ENCODE measurements at places on chromosomes 4 and X.
A peak's percentile ranks its signal among the peaks of the same experiment; 100 is the strongest.

DNA sequence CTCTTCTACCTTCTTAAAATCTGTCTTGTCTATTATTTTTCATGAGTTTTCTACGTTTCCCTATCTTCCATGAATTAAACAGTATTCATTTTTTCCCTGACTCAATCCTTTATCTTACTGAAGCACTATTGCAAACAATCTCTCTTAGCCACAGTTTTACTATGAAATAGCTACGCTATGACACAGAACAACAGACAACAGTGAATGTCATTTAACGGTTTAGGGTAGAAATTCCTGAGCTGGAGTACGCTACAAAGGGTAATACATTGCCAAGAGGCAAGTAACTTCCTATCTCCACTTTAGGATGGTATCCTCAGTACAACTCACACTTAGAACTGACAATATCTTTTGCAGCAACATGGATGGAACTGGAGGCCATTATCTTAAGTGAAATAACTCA is 552.6 kb downstream of the INPP4B start:
- DNase-seq, result no peak

GRCh38 chrX:17377091-17377717 is 2.2 kb downstream of the NHS start:
- DNase-seq, result no peak

- no peak for DNase-seq
These were observed 842.2 kb downstream of the STIM2 start for GRCh38 chr4:27702730-27703431.

DNA sequence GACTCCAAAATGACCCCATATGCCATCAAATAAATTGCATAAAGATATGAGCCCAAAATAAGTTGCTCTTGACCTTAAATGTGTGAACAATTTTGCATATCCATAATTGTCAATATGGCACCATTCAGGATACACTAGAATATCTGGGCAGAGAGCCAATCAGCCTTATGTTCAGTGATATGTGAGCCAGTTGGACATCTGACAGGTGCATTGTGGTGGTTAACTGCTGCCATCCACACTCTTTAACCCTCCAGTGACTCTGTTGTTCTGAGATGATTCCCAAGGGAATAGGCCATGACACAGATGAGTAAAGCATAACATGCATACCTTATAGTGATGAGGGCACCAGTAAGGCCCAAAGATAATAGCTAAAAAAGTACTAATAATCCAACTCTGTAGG is 500.1 kb downstream of the PCDH18 start:
- peak; percentile 20 for DNase-seq

- no peak for DNase-seq
These were observed 101.1 kb upstream of the CYLC1 start for GRCh38 chrX:83759872-83760271.

- peak; percentile 4 for DNase-seq
These were observed at the start of gene NAAA for GRCh38 chr4:75940692-75941253. Gene NAAA, minus strand, starts transcription at chr4:75941013. Its CDS starts 64 bp downstream, at chr4:75940949.

DNA sequence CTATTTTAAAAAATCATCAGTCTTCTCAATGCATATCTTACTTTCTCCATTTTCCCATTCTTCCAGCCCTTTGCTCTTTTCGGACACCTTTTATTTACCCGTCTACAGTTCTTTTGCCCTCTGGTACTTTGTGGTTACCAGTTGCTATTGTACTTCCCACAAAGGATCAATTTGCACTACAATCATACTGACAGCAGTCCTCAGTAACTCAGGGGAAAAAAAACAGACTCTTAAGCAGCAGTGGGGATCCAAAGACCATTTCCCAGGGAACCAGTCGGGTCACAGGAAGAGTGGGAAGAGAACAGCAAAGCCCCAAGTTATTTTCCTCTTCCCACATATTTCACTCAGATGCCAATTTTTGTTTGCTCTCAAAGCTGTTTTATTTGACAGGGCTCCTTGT is 23.1 kb downstream of the DMD start:
- no peak for DNase-seq

GRCh38 chr4:143360838-143361625 is 24.4 kb downstream of the GAB1 start:
- DNase-seq, result no peak

DNA sequence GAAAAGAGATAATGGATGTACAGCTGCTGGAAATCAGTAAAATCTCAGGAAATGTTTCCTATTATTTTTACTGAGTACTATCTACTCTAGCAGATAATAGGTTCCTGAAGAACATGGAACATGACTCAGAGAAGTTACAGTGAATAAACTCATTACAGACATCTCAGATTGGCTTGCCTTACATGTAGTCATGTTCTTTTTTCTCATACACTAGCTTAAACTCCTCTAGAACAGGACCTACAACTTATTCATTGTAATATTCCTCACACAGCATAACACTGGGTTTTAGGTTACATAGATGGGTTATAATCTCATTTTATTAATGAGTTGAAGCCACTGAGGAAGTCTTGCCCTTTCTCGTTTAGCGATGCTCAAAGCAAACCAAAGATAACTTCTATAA is 86.9 kb upstream of the BMP2K start:
- DNase-seq, result no peak
